ENCODE measurements at places on chromosomes 1 and 21.
A peak's percentile ranks its signal among the peaks of the same experiment; 100 is the strongest.

DNA sequence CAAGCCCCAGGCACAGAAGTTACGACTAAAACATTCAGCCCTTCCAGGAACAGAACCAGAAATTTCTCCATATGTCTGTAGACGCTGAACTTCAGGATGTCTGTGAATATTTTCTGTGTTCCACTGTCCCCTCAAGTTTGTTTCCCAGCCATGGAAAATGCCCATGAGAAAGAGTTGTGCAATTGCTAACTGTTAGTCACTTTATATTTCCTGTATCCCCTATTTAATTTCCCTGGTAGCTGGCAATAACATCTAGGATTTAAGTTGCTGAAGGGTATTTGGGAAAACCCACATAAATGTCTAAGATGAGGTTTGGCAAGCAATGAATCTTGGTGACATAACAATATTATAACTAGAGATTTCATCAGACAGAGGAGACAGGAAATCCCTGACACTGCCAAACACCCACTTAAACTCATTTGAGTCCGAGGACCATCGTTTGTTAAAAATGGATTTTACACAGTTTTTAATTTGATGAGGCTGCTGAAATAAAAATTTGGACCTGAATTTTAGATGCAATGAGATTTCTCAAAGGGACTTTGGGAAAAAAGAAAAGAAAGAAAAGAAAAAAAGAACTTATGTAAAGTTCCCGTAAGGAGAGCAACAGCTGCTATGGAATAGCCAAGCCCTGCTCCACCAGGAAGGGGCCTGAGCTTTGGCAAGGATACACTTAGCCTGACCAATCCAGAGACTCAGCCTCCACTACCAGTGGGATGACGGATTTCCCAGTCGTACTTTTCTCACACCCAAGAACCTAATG, 21.8 kb upstream of the ERRFI1 start:
- DNase-seq = no peak

DNA sequence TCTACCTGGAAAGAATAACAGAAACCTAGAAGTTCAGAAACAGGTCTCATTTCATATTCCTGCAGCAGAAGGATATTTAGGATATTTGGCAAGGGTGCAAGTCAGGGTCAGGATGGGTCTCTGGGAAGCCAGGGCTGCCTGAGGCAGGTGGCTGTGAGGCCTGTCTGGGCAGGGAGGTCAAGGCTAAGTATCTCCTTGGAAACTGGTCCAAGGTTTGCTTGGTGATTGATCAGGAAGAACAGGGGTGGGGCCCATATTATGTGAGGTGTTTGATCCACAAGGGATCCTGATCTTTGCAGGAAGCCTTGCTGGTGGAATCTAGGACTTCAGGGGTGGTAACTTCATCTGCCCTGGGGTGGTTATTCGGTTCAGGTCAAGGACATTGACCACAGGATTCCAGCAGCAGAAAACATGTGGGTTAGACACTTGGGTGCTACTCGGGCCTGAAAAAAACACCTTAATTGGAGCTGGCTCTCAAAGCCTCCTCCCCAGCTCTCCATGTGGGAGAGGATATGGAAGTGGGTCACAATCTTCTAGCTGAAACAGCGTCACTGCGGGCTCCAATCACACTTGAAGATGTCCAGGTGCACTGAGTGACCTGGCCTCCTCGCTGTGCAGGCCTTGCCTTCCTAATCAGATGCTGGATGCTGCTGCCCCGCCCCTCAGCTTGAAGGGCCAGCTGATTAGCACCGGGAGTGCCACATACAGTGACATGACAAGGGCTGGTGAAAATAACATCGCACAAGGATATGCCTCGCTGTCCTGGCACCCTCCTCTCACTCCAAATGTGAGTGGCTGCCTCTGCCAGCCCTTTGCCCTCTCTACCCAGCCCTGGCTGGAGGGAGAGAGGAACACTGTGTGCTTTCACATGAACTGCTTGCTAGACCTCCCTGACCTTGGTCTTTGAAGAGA, 8.7 kb downstream of the CTNNBIP1 start:
- DNase-seq = no peak

- no peak for DNase-seq
These were observed 11.8 kb upstream of the MMEL1 start for GRCh38 chr1:2644591-2645101.

DNA sequence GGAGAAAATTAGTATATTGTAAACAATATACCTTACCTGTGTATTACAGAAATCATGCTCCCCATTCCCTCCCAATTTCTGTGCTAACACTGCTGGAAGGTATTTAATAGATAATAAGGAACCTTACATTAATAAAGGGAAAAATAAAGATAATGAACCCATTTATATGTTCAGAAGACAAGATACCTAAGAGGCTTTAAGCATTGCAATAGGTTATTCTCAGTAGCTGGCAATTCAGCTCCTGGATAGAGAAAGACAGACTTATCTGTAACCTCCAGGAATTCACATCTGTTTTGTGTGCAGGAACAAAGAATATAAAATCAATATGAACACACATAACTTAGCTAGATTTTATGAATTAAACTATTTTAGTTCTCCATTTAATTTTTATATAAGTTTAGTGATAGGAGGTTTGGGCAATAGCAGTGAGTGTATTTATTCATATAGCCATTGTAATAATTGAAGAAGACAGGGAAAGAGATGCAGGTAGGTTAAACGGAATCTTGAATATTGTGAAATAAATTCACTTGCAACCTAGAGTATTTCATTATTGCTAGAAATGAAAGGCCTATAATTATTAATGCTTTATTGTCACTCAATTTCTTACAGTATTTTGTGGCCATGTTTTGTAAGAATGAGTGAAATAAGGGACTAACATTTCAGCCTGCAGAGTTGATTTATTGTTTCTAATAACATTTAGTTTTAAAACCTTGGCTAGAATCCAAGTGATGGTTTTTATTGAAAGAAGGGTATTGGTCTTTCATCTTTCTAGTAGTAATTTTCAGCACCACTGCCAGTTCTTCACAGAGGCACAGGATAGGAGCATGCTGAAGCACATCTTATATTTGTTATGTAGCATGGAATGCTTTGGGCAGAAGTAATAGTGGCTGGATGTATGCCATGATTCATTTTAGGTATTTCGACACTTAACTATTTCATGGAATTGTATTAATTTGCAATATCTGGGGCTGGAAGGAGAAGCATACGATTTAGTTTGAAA, 1.5 kb downstream of the XPR1 start:
- no peak for DNase-seq

- peak; percentile 76 for DNase-seq
These were observed 42.8 kb upstream of the DMBX1 start for GRCh38 chr1:46446646-46447498.

- DNase-seq = no peak
These were observed 8.0 kb upstream of the LCE5A start for GRCh38 chr1:152502496-152503180.

DNA sequence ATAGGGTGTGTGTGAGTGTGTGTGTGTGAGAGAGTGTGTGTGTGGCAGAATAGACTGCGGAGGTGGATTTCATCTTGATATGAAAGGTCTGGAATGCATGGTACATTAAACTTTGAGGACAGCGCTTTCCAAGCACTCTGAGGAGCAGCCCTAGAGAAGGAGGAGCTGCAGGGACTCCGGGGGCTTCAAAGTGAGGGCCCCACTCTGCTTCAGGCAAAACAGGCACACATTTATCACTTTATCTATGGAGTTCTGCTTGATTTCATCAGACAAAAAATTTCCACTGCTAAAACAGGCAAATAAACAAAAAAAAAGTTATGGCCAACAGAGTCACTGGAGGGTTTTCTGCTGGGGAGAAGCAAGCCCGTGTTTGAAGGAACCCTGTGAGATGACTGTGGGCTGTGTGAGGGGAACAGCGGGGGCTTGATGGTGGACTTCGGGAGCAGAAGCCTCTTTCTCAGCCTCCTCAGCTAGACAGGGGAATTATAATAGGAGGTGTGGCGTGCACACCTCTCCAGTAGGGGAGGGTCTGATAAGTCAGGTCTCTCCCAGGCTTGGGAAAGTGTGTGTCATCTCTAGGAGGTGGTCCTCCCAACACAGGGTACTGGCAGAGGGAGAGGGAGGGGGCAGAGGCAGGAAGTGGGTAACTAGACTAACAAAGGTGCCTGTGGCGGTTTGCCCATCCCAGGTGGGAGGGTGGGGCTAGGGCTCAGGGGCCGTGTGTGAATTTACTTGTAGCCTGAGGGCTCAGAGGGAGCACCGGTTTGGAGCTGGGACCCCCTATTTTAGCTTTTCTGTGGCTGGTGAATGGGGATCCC, 18.3 kb upstream of the HDAC1 start:
- peak; percentile 74 for DNase-seq

DNA sequence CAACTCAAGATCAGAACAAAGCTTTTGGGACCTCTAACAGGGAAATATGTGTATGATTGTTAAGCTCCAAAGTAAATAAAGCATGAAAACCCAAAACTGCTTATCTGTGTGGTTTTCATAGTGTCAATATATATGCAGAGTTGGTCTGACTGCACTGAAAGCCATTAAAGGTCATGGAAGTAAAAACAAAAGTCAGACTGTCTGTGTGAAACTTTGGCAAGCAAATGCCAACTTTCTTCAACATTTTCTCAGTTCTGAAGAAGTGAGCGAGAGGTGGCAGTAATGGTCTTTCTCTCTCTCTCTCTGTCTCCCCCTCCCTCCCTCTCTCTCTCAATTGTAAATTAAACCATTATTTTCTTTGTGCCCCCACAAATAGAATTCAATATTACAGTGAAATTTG, 100.1 kb upstream of the S1PR1 start:
- no peak for DNase-seq

DNA sequence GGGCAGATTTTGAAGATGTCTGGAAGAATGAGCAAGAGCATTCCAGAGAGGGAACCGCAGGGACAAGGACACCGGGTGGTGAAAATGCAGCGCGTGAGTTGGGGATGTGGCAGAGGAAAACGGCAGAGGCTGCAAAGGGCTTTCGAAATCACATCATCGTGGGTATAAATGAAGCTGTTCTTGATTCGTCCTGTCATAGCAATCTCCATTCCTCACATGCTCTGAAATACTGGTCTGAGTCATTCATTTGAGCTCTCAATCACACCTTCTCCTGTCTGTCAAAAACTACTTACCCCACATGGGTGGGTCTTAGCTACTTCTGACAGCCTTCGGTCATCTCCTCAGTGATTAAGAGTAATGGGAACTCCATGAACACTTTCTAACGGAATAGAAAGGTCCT, 81.5 kb downstream of the ERG start:
- DNase-seq = no peak

DNA sequence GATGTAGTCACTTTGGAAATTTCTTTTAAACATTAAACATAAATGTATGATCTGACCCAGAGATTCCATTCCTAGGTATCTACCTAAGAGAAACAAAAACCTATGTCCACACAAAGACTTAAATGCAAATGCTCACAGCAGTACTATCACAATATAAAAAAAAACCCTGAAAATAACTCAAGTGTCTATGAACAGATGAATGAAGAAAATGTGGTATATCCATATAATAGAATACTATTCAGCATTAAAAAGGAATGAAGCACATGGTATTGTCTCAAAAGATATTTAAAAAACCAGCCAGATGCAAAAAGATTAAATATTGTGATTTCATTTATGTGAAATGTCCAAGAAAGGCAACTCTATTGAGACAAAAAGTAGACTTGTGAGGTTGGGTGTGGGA, 48.3 kb downstream of the ADSS2 start:
- no peak for DNase-seq

- no peak for DNase-seq
These were observed 51.6 kb downstream of the ALG14 start for GRCh38 chr1:95021119-95021518.

DNA sequence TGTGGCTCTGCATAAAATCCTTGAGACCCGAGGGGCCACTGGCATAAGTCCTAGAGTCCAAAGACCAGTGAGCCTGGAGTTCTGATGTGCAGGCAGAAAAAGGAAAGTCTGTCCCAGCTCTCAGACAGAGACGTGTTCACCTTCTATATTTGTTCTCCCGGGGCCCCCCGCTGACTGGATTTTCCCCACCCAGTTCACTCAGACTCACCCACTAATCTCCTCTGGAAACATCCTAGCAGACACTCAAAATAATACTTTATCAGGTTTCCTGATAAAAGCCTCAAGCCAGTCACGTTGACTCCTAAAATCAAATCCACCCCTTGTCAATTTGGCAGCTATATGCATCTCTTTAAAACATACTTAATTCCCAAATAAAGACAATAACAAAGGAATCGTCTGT, 1084.2 kb upstream of the NCAM2 start:
- no peak for DNase-seq

DNA sequence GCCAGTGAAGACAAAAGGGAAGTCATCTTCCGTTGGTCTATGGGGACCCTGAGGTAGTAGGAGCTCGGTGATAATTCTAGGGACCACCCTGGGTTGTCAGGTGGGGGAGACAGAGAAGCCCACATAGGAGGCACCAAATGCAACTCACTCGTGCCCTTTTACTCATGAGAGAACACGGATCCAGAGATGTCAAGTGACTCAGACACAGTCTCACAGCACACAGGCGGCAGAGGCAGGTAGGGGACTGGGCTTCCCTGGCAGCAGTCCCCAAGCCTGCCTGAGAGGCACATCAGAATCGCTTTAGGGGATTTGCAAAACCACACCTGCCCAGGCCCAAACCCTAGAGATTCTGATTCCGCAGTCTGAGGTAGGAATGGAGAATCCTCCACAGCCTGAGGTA, 31.3 kb upstream of the RUNX3 start:
- no peak for DNase-seq

DNA sequence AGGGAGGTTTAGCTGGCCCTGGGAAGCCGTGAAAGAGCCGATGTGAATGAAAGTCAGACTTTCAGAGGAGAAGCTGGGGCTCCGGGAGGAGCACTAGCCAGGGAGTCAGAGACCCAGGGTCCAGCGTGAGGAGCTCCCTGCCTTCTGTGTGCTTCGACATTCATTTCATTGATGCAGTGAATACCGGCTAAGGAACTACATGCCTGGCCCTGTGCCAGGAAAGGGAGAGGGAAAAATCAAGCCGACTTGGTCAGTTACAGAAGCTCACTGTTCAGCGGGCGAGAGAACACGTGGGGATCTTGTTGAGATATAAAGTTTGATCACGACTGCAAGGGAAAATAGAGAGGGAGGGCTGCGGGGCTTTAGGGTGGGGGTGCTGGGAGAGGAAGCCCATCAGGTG, 76.7 kb upstream of the RUNX3 start:
- DNase-seq = no peak

GRCh38 chr1:1311107-1312104, 3.0 kb downstream of the PUSL1 start:
- DNase-seq = no peak

DNA sequence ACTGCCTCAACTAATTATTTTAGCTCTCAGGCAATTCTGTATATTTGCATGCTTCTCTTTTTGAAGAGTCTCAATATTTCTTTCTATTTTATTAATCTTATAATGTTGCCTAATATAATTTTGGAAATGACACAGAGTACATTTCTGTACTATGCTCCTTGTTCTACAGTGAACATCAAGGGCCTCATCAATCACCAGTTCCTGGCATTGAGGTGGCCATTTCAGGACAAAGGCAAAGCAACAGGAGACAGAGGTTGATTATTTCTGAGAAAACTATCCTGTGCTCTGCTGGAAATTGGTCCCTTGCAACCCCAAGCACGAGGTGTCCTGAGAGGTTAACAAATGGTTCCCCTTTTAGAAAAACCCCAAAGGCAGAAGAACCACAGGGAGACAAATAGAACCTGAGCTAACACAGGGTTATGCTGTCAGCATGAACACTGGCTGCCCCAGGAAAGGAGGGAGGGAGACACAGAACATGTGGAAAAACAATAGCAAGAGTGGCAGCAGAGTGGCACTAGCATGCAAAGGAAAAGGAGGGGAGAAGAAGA, 63.9 kb upstream of the VAV3 start:
- no peak for DNase-seq

GRCh38 chr1:175861626-175862367, 118.4 kb upstream of the TNR start:
- DNase-seq = no peak

All from activated T-cell treated with anti-CD3 and anti-CD28 coated beads for 48 hours (primary cell).